Stimulated activated CD8-positive, alpha-beta memory T cell treated with anti-CD3 and anti-CD28 coated beads, Interleukin-4, amount 100 ng/mL, for 1 hour (primary cell): ENCODE measurements at places on chromosomes 7 and 10.

DNA sequence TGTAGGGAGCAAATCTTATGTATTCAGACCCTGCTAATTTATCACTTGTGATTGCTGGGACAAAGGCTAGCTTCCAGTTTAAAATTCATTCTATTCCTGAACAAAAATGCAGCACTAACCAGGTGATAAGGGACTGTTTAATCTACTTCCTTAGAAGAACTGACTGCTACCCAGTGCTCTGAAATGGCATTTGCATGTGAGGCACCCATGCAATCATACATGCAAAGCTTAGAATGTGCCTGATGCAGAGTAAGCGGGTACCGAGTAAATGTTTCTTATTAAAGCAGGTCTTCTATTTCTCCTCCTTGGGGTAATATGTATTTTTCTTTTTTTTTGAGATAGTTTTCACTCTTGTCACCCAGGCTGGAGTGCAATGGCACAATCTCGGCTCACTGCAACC lies 54.5 kb downstream of the NEURL1 start:
- no peak for DNase-seq

DNA sequence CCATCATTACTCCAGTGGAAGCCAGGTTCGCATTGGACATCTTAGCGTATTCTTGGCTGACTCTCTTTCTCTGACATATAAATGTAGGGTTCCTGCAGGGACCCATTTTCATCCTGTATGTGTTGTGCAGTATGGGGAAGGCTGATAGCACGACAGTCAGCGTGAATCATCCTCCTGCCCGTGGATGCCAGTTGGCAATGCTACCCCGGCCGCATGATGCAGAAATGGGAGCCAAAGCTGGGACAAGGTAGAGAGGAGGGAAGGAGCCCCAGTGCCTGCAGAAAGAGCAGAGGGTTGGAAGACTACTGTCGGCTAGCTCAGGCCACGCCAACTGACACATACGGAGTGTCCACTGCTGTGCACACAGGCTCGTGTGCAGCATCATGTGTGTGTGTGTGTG lies 251.6 kb downstream of the SKAP2 start:
- no peak for DNase-seq

DNA sequence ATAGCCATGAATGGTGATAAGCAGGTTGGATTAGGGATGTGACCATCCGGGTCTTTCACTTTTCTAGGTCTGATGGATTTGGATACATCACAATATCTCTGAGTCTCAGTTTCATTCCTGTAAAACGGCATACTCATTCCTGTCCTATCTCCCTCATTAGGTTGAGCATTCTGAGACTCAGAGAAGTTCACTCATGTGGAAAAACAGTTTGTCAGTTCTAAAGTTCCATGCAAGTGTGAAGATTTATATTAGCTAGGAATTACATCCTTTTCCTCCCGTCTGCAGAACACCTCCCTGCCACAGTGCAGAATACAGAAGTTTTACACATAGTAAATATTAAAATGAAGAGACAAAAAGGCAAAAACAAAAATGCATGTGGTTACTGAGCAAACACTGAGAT lies 94.2 kb upstream of the SLC25A13 start:
- DNase-seq, result no peak

- no peak for DNase-seq
Measured at GRCh38 chr10:126907423-126907970, 2.3 kb downstream of the DOCK1 start.

- no peak for DNase-seq
Measured at GRCh38 chr7:17773289-17773626, 167.0 kb downstream of the SNX13 start.

GRCh38 chr10:49292565-49293207 lies 6.3 kb upstream of the C10orf71 start:
- DNase-seq, result no peak

DNA sequence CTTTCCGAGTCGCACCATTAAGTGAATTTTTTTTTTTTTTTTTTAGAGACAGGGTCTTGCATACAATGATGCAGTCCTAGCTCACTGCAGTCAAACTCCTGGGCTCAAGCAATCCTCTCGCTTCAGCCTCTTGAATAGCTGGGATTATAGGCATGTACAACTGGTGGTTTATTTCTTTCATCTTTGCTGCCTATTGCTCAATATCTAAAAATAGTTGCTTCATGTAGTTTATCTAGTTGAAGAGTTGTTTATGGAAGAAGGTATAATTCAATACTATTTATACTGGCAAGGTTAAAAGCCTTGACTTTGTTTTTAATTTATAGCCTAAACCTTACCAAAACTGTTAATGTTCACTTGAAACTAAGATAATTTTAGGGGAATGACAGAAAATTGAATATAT lies 66.9 kb downstream of the SEMA3D start:
- no peak for DNase-seq

DNA sequence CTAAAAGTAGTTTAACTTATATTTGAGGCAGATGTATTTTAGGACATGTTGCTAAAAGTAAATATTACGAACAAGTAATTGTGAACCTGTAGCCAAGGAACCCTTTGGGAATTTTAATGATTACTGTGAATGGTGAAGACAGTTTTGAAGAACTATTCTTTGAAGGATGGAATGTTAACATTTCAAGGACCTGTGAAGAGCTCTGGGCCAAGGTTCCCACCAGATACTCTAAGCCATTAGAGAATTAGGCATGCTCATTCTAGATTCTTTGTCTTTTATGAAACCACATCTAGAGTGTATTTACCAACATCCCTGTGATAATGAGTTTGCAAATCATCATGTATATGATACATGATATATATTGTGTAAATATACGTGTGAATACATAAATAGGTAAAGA lies 99.8 kb downstream of the SEPTIN7 start:
- DNase-seq, result no peak

DNA sequence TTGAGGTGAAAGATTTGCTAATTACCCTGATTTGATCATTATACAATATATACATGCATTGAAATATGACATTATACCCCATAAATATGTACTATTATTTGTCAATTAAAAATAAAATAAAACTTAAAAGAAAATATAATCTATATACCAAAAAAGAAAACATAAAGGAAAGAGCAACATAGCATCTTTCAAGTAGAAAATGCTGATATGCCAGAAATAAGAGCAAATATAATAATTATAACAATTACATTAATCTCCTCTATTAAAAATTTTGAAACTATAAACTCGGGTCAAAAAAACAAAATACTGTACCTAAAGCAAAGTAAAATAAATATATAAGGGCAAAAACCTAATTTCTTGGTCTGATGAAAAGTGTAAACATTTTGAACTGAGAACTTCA lies 209.3 kb upstream of the PDE1C start:
- DNase-seq, result no peak

- no peak for DNase-seq
Measured at GRCh38 chr7:95596198-95597063, at the start of gene PDK4. Gene PDK4 (minus strand): TSS chr7:95596516. CDS start chr7:95596293, 223 bp downstream.

DNA sequence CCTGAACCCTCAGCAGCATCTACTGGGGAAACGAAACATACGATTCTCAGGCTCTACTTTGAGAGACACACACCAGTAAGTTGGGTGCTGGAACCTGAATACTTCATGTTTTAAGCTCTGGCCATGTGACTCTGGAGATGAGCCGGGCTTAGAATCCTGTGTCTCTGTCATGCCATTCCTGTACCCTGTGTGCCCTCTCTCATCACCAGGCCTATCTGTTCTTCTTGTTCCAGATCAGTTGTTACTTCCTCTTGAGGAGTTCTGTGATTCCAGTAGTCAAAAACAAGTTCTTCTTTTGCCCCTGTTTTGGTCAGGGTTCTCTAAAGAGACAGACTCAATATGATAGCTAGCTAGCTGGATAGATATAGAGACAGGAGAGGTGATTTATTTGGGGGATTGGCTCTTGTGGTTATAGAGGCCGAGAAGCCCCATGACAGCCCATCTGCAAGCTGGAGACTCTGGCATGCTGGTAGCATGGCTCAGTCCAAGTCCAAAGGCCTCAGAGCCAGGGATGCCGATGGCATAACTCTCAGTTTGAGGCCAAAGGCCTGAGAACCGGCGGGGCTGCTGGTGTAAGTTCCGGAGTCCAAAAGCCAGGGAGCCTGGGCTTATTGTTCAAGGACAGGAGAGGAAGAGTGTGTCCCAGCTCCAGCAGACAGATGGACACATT lies 54.3 kb downstream of the CHN2 start:
- DNase-seq, result no peak

DNA sequence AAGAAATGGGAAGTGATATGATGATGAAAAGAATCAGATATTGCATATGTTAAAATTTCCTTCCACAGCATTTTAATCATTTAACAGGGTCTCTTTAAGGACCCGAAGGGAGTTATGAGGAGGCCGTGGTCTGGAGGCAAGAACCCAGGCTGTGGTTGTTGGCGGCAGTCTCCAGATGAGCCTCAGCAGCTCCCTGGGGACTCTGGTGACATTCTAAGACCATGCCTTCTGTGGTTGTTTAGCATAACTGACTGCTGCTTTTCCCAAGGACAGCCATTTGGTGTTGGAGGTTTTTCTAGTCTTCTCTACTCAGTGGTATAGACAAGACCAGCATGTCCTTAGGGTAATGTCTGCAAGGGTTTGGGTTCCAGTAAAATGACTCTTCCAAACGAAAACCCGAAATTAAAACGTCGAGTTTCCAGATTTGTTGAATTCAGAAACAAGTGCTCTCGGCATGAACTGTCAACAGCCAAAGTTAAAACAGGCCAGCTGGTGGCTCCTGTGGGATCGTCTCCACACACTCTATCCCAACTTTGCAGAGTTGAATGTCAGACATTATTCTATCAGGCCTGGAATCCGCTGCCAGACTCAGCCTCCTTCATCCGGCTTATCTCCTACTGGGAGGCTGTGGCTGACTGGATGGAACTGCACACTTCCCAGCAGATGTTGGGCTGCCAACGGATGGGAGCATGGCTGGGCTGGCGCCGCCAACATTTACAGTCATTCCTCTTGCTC lies 183.1 kb downstream of the TAX1BP1 start:
- DNase-seq, result no peak
